ENCODE measurements at places on chromosomes 2 and 18. TPM values are rescaled to one million over a fixed set of nuclear protein-coding genes. Genes with fewer than 3 reads are reported as not detected.

Gene STK39
- 26.3 TPM for total RNA-seq

Gene IMPACT
- total RNA-seq: 16.8 TPM

Gene EPC2
- total RNA-seq: 30.3 TPM

Gene MC4R
- total RNA-seq: not detected

Gene PRSS56
- total RNA-seq: not detected

Gene SNORC
- 1.2 TPM for total RNA-seq

Gene GYPC
- total RNA-seq: 93.5 TPM

Gene GNLY
- total RNA-seq: 1.6 TPM

Gene KIF1A
- 8.6 TPM for total RNA-seq

Gene ASXL2
- total RNA-seq: 14.1 TPM

DNA sequence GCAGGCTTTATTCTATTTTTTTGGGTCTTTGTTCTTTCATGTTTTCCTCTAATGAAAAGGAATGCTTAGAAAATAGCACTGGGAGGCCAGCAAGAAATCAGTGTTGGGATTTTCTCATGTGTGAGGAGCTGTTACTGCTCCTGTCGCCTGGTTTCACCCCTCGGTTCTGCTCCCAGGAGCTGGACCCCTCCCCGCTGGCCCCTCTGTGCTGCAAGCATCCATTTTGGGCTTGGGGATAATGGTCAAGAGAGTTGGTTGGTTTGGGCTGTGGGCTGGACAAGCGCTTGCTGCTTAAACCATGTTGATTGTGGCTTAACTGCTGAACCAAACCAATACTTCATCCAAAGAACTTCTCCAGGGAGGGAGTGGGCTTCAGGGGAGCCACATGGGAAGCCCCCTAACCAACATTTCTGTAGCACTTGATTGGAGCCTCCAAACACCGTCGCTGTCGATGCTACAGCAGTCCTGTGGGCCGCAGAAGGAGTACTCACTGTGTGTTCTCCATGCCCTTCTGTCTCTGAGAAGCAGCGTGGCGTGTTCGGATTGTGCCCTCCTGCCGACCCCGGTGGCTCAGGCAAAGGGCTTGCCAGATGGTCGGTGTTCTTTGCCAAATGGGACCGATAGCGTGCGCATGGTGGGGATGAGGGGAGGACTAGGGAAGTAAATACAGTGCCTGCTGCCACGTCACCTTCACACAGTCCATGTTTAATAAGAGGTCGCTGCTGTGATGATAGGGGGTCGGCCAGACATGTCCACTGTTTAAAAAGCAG is 40.0 kb downstream of the AGAP1 start:
- no peaks in the 10 kb centered on the region for H3K27me3 ChIP-seq
- no peak overlapping the region for H3K27ac ChIP-seq
- no peak for DNase-seq
- no peak overlapping the region for H3K4me3 ChIP-seq
- no peaks in the 10 kb centered on the region for H3K36me3 ChIP-seq

DNA sequence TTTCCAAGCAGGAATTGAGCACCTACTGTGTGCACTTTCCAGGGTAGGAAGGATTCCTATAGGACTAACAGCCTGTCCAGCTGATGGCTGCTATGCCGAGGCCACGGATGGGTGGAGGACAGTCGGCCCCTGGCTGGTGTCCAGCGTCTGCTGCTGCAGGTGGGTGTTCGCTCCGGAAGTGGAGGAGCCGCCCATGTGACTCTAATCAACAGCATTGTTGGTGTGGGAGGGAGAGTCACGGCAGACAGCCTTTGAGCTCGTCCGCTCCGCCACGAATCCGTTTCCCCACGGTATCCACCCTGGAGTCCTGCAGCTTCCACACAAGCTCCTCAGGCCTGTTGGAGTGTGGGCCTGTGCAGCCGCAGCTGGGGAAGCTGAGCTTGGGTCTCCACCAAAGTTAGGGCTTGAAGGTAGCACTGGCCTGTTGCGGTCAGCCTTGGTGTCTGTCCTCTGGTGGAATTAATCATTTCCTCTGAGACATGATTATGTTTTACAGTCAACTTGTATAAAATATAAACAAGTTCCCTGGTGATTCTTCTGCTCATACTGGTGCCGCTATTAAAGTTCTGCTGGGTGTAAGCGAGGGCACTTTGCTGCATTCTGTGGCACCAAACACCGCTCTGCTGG is 185.9 kb upstream of the TPO start:
- no peak for DNase-seq
- no peaks in the 10 kb centered on the region for H3K36me3 ChIP-seq
- no peaks in the 10 kb centered on the region for H3K27me3 ChIP-seq

GRCh38 chr2:175154661-175155082 is 13.3 kb downstream of the ATF2 start:
- no peaks in the 10 kb centered on the region for H3K36me3 ChIP-seq
- DNase-seq: no peak
- H3K27ac ChIP-seq: no peak overlapping the region

GRCh38 chr2:238696331-238696730 is 151.6 kb upstream of the TWIST2 start:
- no peak overlapping the region for H3K4me3 ChIP-seq
- peak overlapping the region; percentile 62 for H3K27ac ChIP-seq
- no peaks in the 10 kb centered on the region for H3K27me3 ChIP-seq
- no peaks in the 10 kb centered on the region for H3K4me1 ChIP-seq
- H3K36me3 ChIP-seq: no peaks in the 10 kb centered on the region

DNA sequence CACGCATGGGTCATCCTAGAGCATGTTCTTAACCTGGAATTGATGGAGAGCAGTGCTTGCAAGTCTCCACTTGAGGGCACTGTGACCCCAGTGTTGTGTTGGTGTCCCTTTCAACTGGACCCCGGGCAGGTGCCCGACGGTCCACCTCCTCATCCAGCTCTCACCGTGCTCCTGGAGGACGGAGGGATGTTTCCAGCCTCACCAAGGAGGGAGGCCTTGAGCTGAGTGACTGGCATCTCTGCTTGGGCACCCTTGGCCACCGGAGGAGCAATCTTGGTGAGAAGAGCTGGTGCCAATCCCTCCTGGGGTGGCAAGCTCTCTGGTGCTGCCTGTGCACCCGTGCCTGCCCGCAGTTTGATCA is 45.4 kb upstream of the ASB18 start:
- H3K36me3 ChIP-seq: no peaks in the 10 kb centered on the region
- DNase-seq: no peak
- H3K27ac ChIP-seq: no peak overlapping the region
- H3K4me3 ChIP-seq: no peak overlapping the region
- H3K27me3 ChIP-seq: no peaks in the 10 kb centered on the region

- no peak overlapping the region for H3K4me3 ChIP-seq
- no peaks in the 10 kb centered on the region for H3K36me3 ChIP-seq
- no peak overlapping the region for H3K27ac ChIP-seq
- DNase-seq: peak; percentile 81
- no peaks in the 10 kb centered on the region for H3K27me3 ChIP-seq
- no peaks in the 10 kb centered on the region for H3K4me1 ChIP-seq
These were observed 47.7 kb upstream of the PLA2R1 start for GRCh38 chr2:160109939-160110673.

- H3K27ac ChIP-seq: no peak overlapping the region
- peaks cover 18% of the 10 kb centered on the region for H3K4me1 ChIP-seq
- H3K36me3 ChIP-seq: no peaks in the 10 kb centered on the region
- H3K27me3 ChIP-seq: no peaks in the 10 kb centered on the region
These were observed 234.7 kb downstream of the TTC32 start for GRCh38 chr2:19667085-19667484.

DNA sequence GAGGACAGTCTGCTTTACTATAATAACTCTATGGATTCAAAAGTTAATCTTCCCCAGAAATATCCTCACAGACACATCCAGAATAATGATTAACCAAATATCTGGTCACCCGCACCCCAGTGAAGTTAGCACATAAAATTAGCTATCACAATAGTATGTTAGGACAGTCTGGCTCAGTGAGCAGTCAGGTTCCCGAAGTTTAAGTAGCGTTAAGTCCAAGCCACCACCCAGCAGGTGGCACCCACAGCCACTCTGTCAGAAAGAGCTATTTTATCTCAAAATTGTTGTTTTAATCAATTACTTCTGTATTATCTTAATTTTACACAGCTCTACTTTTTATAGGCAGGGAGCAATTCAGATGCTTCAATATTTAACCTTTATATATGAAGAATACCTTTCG is 537.5 kb downstream of the MBD2 start:
- H3K4me1 ChIP-seq: no peaks in the 10 kb centered on the region
- H3K27me3 ChIP-seq: no peaks in the 10 kb centered on the region
- no peak overlapping the region for H3K27ac ChIP-seq
- H3K36me3 ChIP-seq: no peaks in the 10 kb centered on the region
- no peak overlapping the region for H3K4me3 ChIP-seq
- no peak for DNase-seq

DNA sequence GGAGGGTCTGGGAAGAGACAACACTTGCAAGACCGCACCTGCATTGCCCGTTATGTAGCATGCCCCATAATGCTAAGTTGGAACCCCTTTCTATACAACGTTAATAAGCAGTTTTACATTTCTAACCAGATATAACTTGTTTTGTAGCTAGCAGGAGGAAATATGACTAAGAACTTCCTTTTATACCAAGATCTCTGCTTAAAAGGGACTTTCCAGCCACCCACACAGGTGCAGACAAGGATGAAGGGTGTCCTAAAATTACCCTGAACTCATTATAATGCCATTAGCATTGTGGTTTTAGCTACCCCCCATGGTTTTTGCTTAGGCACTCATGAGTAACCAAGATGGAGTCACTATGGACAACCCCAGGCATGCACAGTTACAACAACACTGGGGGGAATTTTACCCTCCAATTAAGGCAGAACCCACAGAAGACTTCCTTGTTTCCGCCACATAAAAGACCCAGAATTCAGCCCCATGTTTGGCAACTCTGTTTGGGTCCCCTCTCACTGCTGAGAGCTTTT is 362.8 kb downstream of the CBLN2 start:
- H3K4me3 ChIP-seq: no peak overlapping the region
- no peak overlapping the region for H3K27ac ChIP-seq
- no peaks in the 10 kb centered on the region for H3K36me3 ChIP-seq
- no peaks in the 10 kb centered on the region for H3K27me3 ChIP-seq
- DNase-seq: no peak
- no peaks in the 10 kb centered on the region for H3K4me1 ChIP-seq

GRCh38 chr2:206004004-206004693 is 81.8 kb downstream of the INO80D start:
- DNase-seq: no peak
- no peaks in the 10 kb centered on the region for H3K27me3 ChIP-seq
- H3K4me1 ChIP-seq: no peaks in the 10 kb centered on the region
- no peak overlapping the region for H3K27ac ChIP-seq
- no peak overlapping the region for H3K4me3 ChIP-seq
- H3K36me3 ChIP-seq: peaks cover 20% of the 10 kb centered on the region

DNA sequence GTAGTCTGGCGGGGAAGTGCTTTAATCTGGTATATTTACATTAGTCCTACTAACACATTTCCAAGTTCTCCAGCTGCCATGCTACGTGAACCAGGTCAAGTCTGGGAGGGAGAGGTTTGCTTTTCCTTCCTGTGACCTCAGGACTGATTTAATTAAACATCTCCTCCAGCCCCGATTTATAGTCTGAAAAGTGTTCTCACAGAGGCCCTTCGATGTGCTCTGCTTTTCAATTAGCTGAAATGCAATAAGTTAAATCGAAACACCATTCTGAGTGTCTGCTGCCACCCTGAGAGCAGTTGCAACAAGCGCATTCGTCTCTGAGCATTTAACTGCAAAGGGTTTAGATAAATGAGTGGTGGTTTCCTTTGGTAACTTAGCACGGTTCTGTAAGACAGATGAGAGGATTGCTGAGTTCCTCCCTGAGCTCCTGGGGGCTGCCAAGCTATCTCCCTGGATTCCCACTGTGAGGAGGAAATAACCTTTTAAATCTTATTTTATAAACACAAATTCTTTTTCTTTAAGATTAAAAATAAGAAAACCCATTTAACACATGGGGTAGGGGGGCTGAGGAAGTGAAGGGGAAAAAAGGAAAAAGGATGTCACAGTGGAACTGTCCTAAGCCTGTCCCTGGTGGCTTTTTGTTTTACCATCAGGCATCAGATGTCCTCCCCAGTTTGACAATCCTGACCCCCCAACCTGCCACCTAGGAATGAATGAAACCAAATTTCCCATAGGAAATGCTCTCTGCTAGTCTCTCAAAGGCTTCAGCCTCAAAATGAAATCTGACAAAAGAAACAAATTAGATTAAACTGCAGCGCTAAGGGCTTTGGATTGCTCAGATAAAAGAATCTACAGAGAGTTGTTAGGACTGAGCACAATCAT is 56.5 kb upstream of the CREB1 start:
- H3K4me1 ChIP-seq: peaks cover 11% of the 10 kb centered on the region
- no peak overlapping the region for H3K27ac ChIP-seq
- DNase-seq: no peak
- H3K27me3 ChIP-seq: no peaks in the 10 kb centered on the region

- no peak for DNase-seq
- no peaks in the 10 kb centered on the region for H3K4me1 ChIP-seq
- H3K27me3 ChIP-seq: no peaks in the 10 kb centered on the region
- H3K27ac ChIP-seq: no peak overlapping the region
These were observed 26.9 kb upstream of the CDH19 start for GRCh38 chr18:66630831-66631230.

GRCh38 chr2:219856602-219857001 is 229.2 kb downstream of the SLC4A3 start:
- H3K27ac ChIP-seq: no peak overlapping the region
- H3K27me3 ChIP-seq: no peaks in the 10 kb centered on the region
- no peak overlapping the region for H3K4me3 ChIP-seq
- no peaks in the 10 kb centered on the region for H3K36me3 ChIP-seq
- DNase-seq: no peak
- peaks cover 13% of the 10 kb centered on the region for H3K4me1 ChIP-seq

DNA sequence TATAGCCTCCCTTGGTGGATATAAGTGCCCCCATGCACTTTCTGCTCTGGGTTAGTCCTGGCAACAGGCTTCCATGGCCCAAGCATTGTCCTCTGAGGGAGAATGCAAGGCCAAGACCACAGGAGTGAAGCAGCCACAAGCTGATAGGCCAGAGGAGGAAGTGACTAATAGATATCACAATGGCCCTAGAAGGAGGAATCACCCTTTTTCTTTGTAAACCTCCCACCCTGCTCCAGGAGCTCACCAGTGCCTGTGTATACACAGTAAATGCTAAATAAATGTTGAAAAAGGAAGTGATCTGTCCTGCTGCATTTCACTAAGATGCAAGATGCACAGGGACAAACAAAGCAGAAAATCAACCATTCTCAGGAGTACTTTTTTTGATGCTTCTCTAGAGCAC is 49.7 kb upstream of the ABCA12 start:
- no peaks in the 10 kb centered on the region for H3K4me1 ChIP-seq
- H3K27ac ChIP-seq: no peak overlapping the region
- no peaks in the 10 kb centered on the region for H3K27me3 ChIP-seq
- DNase-seq: no peak
- H3K4me3 ChIP-seq: no peak overlapping the region
- no peaks in the 10 kb centered on the region for H3K36me3 ChIP-seq

- no peaks in the 10 kb centered on the region for H3K36me3 ChIP-seq
- H3K4me1 ChIP-seq: no peaks in the 10 kb centered on the region
- no peak overlapping the region for H3K4me3 ChIP-seq
- no peak overlapping the region for H3K27ac ChIP-seq
- no peak for DNase-seq
These were observed 92.8 kb upstream of the NRP2 start for GRCh38 chr2:205589479-205589878.

- DNase-seq: no peak
- no peak overlapping the region for H3K4me3 ChIP-seq
- H3K27me3 ChIP-seq: no peaks in the 10 kb centered on the region
- no peaks in the 10 kb centered on the region for H3K36me3 ChIP-seq
These were observed 94.4 kb upstream of the MSH6 start for GRCh38 chr2:47688561-47688960.

GRCh38 chr2:10448576-10449485 is 704 bp upstream of the ODC1 start:
- H3K27ac ChIP-seq: peak overlapping the region; percentile 97
- peak; percentile 94 for DNase-seq
- no peaks in the 10 kb centered on the region for H3K27me3 ChIP-seq
- no peaks in the 10 kb centered on the region for H3K4me1 ChIP-seq
- peaks cover 5% of the 10 kb centered on the region for H3K36me3 ChIP-seq
- H3K4me3 ChIP-seq: peak overlapping the region; percentile 71

Measured in sigmoid colon (tissue), 7 donors.